HFFc6 (cell line): ENCODE measurements at places on chromosomes 3 and 15.

- H3K36me3 ChIP-seq: no peaks in the 10 kb centered on the region
- no peak overlapping the region for H3K4me3 ChIP-seq
- H3K4me1 ChIP-seq: no peaks in the 10 kb centered on the region
Observed at GRCh38 chr15:84151205-84151931, 84.2 kb upstream of the GOLGA6L4 start.

GRCh38 chr3:174776123-174776522 is 83.0 kb upstream of the NAALADL2 start:
- peaks cover 34% of the 10 kb centered on the region for H3K4me1 ChIP-seq
- DNase-seq: peak; percentile 75
- H3K27me3 ChIP-seq: no peaks in the 10 kb centered on the region; the same call in 1 of the 2 replicates
- H3K36me3 ChIP-seq: peaks cover 23% of the 10 kb centered on the region

- no peaks in the 10 kb centered on the region; the same call in none of the 2 replicates for H3K27me3 ChIP-seq
- H3K27ac ChIP-seq: no peak overlapping the region
- no peaks in the 10 kb centered on the region for H3K4me1 ChIP-seq
- H3K4me3 ChIP-seq: no peak overlapping the region
- H3K36me3 ChIP-seq: no peaks in the 10 kb centered on the region
Observed at GRCh38 chr15:43975326-43975725, 148.5 kb downstream of the WDR76 start.

- no peak overlapping the region for H3K27ac ChIP-seq
- no peak for DNase-seq
- H3K4me3 ChIP-seq: no peak overlapping the region
- H3K36me3 ChIP-seq: peaks cover 52% of the 10 kb centered on the region
Observed at GRCh38 chr15:98923171-98923570, 84.4 kb downstream of the PGPEP1L start.

DNA sequence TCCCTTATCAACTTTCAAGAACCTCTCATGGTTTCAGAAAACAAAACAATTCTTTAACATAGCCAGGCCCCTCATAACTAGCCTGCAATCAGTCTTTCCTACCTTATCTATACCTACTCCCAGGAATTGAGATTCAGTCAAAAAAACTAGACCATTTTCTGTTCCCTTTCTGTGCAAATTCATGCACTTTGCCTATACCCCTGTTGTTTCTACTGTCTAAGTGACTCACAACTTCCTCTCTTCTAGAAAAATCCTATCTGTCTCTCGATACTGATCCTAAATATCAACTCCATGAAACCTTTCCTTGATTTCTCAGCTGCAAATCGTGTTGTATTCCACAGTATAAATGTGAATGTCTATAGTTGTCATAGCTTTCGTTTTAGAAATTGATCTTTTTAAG is 10.9 kb upstream of the IL1RAP start:
- H3K27ac ChIP-seq: no peak overlapping the region
- DNase-seq: no peak
- no peaks in the 10 kb centered on the region for H3K4me1 ChIP-seq
- no peaks in the 10 kb centered on the region; the same call in 1 of the 2 replicates for H3K27me3 ChIP-seq
- no peaks in the 10 kb centered on the region for H3K36me3 ChIP-seq
- H3K4me3 ChIP-seq: no peak overlapping the region

- peak; percentile 83 for DNase-seq
- no peak overlapping the region for H3K27ac ChIP-seq
- no peak overlapping the region for H3K4me3 ChIP-seq
Observed at GRCh38 chr15:78108300-78109084, 16.1 kb downstream of the SH2D7 start.
